AG09309 (cell line): ENCODE measurements at places on chromosomes 11 and 22.

DNA sequence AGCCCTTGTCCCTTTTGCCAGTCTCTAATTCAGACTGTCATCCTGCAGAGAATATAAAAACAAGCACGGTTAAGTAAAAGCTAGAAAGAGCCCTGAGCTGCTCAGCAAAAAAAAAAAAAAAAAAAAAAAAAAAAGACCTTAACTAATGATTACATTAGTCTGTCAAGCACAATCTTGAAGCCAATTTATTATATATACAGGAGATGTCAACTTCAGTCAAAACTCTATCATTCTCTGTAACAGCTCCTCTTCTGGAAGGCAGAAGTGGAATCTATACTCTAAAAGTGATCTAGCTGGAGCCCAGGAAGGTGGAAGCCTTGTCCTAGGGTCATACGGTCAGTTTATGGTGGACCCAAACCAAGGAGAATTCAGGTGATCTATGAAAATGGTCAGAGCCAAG, 55.2 kb upstream of the UBASH3B start:
- DNase-seq: no peak

GRCh38 chr11:8333376-8333775, 69.7 kb upstream of the LMO1 start:
- DNase-seq: no peak

DNA sequence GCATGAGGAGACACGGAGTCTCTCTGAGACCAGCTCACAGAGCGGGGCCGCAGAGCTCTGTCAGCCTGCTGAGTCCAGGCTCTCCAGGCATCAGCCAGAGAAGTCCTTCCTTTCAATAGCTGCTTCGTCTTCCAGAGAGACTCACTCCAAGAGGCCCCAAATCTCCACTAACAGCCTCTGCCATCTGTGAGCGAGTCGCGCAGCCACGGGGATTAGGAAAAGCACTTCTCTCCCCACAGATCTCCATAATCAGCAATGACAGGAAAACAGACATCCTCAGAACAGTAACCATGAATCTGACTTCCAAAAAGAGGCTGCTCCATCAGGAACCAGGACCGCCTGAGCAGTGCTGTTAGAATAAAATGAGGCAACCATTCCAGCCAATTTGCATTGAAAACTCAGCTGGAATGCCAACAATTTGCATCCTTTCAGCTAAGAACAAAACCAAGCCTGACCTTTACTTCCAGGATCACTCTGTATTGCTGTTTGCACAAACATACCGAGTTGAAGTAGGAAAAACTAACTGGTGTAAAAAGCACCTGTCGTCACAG, 65.4 kb downstream of the SMCO4 start:
- DNase-seq: no peak

- DNase-seq: no peak
Observed at GRCh38 chr11:101582236-101582988, 1.4 kb downstream of the TRPC6 start.

DNA sequence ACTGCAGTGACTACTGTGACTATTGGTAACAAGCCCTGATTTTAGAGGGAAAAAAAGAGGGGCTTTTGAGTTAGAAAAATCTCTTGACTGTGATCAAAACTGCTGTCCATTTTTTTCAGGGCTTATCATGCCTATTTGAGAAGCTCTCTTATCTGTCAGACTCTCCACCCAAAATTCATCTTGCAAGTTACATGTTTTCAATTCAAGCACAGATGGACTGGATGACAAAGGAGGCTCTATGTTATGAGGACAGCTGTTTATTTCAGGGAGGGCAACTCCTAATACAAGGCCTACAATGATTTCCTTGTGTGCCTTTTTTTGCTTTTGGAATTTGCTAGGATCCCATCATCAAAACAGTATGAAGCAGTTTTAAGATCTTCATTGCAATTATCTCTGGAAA, 35.2 kb upstream of the USP47 start:
- no peak for DNase-seq

DNA sequence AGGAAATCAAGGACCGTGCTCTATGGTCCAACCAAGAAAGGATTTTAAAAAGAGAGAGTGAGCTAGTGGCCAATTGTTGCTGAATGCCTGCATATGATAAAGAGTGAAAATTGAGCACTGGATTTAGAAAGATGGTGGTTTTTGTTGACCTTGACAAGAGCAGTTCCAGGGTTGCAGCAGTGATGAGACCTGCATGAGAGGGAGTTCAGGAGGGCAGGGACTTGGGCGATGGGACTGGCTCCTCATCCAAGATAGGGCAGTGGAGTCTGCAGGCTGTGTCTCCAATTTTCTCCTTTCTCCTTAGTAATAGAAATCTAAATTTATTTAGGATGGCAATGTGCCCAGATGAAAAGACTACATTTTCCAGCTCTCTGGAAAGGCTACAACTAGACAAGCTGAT, 94.0 kb upstream of the B3GAT1 start:
- no peak for DNase-seq

DNA sequence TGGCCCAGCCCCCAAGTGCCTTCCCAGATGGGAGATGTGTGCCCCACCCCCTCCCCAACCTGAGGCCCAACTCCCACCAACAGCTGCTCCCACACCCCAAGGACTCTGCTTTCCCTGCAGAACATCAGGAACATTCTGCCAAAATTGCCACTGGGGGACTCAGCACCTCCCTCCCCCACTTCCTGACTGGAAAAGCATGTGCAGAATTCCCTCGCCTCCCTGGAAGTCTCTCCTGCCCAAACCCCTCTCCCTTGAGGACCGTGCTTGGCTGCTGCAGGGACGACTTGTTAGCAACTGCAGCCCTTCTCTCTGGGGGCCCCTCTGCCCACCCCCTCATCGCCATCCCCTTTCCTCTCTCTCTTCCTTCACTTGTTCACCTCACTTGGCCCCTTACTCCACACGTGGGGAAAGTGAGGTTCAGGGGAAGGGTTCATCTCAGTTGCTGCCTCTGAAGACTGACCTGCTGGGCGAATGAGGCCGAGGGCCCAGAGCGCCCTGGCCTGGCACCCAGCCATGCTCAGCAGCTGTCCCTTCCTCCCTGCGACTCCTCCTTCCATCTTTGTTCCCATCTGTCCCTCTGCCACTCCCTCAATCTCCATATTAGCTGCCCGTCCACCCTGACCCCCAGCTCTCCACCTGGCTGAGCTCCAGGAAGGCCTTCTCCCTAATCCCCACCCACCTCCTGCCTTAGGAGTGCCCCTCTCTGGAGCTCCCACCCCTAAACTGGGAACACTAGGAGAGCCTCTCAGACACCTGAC, 105.1 kb downstream of the CHST1 start:
- no peak for DNase-seq

- peak; percentile 5 for DNase-seq
Observed at GRCh38 chr11:17403980-17404759, 15.7 kb upstream of the KCNJ11 start.

GRCh38 chr22:30196880-30197336, 49.7 kb downstream of the LIF start:
- no peak for DNase-seq

DNA sequence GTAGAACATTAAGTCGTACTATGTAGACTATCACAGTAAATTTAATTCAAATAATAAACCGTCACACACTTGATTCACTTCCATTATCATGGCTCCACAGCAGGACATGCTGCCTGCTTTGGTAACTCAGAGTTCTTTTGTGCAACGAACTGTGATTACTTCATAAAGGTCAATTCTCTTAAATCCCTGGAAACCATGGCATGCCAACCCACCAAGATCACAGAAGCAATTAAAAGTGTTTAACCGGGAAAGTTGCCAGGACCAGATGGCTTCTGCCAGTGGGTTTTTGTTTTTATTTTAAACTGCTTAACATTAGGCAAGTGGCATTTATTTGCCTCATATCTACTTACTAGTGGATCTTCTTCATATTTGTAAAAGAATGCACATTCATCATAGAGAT, 1162.1 kb downstream of the DLG2 start:
- peak; percentile 52 for DNase-seq

DNA sequence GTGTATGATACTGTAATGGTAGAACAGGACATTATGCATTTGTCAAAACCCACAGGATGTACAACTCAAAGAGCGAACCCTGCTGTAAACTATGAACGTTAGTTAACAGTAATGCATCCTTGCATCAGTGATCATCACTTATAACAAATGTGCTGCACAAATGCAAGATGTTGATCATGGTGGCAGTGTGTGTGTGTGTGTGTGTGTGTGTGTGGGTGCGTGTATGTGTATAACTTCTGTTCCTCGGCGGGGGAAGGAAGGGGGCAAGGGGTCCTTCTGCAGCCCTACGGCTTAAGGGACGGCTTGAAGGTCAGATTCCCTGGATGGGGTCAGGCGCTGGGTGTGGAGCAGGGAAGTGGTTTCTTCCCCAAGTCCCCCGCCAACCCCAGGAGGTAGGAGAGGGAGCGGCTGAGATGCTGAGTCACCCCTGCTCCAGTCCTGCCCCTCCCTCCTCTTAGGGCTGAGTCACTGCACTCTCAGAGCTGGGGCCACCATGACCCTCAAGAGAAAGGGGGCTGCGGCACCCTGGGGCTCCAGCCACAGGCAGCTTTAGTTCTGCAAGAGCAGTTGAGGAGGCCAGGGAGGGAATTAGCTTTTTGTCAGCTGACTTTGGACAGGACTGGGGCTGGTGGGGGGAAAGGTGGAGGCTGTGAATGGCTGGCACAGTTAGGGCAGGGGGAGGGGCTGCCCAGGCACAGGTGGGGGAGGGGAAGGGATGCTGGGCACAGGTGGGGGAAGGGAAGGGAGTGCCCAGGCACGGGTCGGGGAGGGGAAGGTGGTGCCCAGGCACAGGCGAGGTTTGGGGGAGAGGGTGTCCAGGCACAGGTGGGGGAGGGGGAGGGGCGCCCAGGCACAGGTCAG, 8.8 kb upstream of the CTSD start:
- peak; percentile 75 for DNase-seq

- no peak for DNase-seq
Observed at GRCh38 chr22:47002692-47003091, 240.2 kb downstream of the TBC1D22A start.

- no peak for DNase-seq
Observed at GRCh38 chr11:97570636-97571035, 1180.8 kb downstream of the JRKL start.
